ENCODE measurements at places on chromosomes 11 and 22.
A peak's percentile ranks its signal among the peaks of the same experiment; 100 is the strongest.

DNA sequence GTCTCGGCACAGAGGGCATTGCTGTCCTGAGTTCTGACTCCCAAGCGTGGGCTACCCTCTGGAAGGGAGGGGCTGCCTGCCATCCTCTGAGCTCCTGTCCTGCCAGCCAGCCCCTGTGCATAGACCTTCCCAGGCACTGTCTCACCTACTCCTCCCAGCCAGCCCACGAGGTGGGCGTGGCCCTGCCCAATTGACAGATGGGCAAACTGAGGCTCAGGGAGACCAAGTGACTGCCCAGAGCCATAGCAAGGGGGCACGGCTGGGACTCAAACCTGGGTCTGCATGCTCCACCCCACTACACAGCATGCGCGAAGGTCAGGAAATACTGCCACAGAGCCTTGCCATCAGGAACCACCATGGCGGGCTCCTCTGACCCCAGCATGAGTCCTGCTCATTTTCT is 29.4 kb upstream of the PRR5 start:
- no peak for DNase-seq

- DNase-seq: no peak
Measured at GRCh38 chr11:15212876-15213275, 98.2 kb downstream of the INSC start.

- DNase-seq: no peak
Measured at GRCh38 chr22:27952779-27953178, 33.7 kb upstream of the PITPNB start.

DNA sequence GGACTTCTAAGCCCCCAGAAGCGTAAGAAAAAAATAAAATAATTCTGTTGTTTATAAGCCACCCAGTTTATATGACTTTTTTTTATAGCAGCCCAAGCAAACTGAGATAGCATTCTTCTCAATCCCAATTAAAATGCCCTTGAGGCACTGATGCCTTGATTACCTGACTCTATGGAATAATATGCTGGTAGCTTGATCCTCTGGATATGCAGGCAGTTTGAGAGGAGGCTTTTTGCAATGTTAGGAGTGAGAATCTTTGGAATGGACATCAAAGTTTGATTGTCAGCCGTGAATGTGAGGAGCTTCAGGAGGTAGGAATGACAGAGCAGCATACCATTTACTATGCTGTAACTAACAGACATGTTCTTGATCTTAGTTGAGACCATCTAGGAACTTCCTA is 275.6 kb downstream of the AASDHPPT start:
- DNase-seq: no peak

GRCh38 chr11:17811352-17811751 is 76.8 kb downstream of the KCNC1 start:
- no peak for DNase-seq

DNA sequence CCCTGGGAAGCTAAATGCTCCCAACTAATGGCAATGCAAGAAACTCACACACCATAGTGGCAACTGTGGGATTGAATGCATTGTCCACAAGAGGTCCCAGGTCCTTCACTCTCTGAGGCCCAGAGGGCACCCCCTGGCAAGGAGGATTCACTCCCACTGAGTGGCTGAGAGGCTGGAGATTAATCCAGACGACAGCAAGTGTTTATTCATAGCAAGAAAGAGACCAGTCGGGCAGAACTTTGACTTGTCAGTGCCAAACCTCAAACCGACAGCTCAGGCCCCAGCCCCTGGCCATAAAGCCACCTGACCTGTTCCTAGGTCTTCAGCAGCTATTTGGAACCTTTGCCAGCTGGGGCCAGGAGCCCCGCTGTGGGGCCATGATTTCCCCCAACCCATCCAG is 54.5 kb upstream of the MPEG1 start:
- no peak for DNase-seq

- DNase-seq: peak; percentile 64
Measured at GRCh38 chr11:1397862-1398527, 8.3 kb downstream of the BRSK2 start.

GRCh38 chr11:86977441-86978050 is 22.4 kb upstream of the FZD4 start:
- no peak for DNase-seq

DNA sequence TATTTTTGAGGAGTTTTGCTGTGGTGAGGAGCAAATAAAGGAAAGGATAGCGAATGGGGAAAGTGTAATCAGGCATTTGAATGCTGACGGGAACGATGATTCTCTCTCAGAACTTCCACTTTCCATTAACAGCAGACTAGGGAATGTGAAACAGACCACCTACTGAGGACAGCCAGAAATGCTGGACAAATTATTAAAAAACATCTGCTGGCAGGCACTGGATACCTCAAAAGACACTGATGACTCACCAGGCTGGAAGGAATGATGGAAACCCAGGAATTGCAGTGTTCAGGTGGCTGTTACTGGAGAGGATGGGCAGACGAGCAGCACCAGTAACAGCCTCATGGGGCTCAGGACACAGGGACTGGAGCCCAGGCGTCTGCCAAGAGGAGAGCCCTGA is 33.4 kb downstream of the PLA2G6 start:
- no peak for DNase-seq

DNA sequence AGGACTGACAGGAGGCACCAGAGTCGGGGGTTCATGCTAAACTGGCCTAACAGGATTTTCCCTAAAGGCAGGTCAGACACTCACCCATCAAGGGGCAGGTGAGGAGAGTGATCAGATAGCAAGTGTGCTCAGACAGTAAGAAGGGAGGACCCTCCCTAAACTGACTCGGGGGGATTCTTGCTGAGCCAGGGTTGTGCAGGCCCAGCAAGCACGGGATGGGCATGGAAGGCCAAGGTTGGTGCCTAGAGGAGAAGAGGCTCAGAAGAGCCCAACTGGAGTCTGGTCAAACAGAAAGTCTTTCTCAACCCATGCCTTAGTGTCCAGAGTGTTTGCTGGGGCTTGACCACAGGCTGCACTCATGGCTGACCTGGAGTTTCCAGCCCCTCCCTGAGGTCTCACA is 6.2 kb upstream of the APOL1 start:
- no peak for DNase-seq

- DNase-seq: no peak
Measured at GRCh38 chr11:94326947-94327346, 22.6 kb downstream of the IZUMO1R start.

GRCh38 chr22:36439481-36440271 is 41.8 kb downstream of the TXN2 start:
- no peak for DNase-seq

DNA sequence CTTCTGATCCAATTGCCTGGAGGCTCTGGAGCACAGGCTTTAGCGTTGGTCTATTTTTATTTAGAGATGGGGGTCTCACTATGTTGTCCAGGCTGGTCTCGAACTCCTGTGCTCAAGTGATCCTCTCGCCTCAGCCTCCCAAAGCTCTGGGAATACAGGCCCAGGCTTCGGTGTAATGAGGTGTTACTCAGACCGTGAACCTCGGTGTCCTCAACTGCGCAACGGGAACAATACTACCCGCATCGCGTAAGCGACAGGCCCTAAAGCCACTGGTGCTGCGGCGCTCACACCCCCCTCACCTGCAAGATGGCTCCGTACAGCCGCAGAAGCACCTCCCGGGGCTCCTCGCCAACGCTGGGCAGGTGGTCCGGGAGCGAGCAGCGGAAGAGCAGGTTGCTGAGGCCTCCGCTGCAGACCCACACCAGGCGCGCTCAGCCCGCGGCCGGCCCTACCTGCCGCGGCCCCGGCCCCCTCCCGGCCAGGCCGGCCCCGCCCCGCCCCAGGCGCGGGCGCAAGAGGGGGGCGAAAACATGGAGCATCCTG is 628 bp downstream of the CHKB start:
- no peak for DNase-seq

DNA sequence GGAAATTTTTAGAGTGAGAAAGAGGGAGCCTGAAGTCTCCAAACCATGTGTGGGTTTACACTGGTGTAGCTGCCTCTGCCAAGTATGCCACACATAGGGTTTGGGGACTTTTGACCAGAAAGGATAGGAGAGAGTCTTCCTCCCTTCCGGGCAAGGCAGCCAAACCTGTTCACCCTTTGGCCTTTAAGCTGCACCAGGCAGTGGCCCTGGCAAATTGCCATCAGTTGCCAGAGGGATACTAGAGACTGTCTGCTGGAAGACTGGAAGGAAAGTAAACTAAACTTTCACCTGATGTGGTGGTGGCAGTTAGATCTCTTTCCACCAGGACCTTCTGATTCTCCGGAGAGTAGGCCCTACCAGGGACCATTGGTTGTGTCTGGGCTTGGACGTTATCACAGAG is 1263.2 kb downstream of the FAM181B start:
- peak; percentile 1 for DNase-seq

DNA sequence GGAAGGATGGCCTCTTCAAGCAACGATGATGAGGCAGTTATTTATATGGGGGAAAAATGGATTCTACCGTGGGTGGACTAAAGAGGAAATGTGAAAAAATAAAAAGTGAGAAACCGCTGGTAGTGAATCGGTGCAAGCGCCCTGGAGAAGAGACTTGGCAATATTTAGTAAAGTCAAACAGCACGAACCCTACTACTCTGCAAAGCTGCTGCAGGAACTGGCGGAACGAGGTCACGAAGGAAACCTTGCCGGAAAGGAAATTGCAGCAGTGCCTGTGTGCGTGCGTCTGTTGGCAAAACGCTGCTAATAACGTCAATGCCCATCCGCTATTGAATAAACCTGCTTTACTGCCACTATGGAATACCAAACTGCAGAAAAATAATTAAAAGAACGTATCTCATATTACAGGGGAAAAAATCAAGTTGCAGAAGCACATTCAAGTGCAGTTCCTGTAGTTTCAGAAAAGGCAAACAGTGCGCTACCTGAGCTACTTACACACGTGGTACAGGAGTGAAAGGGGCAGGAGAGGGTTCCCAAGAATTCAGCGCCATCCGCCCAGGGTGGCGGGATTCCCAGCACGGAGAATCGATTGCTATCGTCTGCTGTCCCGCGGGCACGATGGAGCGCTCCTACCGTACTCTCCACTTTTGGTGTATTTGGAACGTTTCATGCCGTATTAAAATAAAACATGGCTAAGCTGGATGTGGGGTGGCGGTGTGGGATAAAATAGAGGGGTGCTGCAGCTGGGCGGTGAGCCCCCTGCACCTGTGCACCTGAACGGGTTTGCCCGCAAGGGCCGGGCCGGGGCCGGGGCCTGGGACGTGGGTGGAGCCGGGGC is 585 bp upstream of the NADSYN1 start:
- DNase-seq: peak; percentile 48

DNA sequence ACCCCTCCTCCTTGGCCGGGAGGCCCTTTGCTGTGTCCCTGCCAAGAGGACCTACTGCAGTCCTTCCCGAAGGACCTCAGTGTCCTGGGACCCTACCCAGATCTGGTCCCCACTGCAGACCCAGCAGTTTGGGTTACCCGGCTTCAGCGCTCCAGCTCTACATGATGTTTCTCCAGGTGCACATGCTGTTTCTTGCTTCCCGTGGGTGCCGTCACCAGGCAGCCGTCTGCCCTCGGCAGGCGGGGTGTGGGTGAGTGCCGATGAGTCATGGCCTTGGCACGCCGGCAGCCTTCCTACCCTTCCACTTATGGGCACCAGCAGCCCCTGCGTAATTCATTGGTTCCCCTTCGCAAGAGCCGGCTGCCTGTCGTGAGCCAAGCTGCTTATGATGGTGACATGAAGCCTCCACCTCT is 101.8 kb downstream of the BCR start:
- no peak for DNase-seq

DNA sequence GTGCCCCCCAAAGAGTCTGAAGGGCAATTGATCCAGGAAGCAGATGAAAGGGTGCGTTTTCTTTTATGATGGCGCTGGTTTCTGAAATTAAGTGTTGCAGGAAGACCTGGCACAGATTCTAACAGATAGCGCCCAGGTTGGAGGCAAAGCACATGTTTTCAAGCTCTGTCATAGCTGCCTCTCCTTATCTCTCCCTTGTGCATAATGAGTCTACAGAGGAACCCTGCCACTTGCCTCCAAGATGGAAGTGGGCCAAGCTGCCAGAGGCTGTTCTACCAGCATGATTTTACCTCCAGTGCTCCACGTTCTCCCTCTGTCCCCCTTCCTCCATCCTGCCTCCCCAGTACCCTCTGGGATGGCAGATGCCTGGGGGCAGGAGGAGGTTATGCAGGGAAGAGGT is 30.0 kb upstream of the TLCD5 start:
- DNase-seq: no peak
